ENCODE measurements at places on chromosomes 2 and 18.

- no peak for DNase-seq
Observed at GRCh38 chr18:11146238-11146946, 3.0 kb downstream of the PIEZO2 start.

GRCh38 chr2:231672617-231673347 is 35.5 kb upstream of the PTMA start:
- peak; percentile 88 for DNase-seq

DNA sequence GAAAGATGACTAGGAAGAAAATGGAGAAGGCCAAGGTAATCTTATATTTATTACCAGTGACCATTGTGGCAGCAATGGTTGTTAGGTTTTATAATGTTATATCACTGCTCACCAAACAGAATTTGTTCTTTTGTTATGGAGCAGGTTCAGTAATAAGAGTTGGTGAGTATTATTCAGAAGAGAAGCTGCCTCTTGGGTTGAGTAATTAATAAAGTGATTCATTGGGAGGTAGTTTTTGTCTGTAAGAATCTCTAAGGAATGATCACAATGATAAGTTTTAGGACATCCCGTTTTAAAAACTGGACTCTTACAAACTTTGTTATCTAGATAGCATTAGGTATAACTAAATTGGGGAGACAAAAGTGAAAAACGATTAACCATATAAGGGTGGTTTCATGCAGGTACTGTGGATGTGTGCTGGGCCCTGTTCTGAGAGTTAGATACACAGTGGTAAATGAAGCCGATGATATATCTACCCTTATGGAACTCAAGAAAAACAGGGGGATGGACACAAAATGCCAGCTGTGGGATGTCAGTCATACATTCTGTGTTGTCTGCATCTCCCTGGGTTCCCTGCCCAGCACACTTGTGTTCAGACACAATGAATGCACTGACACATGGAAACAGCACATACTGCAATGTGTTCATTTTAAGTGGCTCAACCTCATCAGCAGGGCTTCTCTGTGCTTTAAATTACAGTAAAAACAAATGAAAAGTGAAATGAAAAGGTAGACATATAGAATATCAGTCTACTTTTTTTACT is 7.5 kb downstream of the MAP4K4 start:
- DNase-seq: no peak

DNA sequence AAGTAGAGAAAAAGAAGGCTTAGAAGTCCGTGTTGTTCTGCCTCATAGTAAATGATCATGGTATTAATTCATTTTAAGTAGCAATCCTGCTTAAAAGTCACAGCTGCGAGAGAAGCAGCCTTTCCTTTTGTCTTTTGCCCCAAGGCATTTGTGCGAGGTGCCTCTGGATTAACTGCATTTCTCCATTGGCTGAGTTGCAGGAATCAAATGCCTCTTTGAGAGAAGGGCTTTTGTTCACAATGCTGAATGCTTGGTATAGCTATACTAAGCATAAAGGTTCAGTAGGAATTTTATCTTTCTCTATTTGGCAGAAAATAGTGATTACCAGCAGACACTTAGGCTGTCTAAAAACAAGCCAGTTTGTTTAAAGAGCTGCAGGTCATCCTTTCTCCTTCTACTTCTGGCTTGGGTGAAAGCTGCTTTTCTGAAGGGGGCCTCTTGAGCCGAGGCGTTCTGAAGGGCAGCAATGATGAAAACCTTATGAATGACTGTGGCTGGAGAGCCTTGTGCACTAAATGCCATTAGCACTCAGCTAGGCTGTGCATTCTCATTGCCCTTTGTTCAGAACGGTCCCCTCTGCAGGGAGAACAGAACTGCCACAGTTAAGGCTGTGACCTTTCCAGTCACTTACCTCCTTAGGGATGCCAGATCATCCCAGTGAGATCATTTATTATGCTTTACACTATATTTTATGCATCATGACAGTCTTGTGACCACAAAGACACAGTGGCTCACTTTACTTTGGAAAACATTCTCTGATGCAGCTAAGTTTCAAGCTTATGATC is 68.8 kb upstream of the TMEM87B start:
- DNase-seq: no peak

DNA sequence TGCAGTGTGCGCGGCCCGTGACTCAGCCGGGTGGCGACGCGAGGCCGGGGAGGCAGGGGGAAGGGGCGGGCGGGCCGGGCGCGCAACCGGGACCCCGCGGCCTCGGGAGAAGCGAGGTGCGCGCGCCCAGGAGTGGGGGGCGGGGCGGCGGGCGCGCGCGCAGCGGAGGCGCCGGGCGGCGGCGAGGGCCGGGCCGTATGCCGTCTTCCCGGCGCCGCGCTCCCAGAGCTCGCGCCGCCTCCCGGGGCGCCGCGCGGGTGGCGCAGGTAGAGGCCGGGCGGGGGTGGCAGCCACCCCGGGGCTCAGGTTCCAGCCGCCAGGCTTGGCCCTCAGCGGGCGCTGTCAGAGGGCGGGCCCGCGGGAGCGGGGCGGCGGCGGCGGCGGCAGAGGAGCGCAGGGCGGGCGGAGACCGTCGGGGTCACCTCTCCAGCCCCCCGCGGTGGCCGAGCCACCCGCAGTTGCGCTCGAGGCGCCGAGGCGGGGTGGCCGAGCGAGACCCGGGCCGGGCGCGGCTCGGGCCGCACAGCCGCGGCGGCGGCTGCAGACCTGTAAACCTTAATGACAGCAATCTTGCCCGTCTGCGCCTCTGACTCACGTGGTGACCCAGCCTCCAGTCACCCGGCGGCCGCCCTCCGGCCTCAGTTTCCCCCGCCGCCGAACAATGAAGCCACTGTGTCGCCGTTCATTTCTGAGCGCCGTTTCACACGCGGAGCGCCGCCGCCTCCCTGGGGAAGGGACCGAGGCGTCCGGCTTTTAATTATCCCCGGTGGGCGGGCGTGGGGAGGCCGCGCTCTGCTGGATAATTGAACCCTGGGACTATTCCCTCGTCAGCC is 25.3 kb upstream of the SMAD7 start:
- peak; percentile 54 for DNase-seq

- DNase-seq: no peak
Observed at GRCh38 chr2:43073401-43073825, 153.0 kb downstream of the ZFP36L2 start.

DNA sequence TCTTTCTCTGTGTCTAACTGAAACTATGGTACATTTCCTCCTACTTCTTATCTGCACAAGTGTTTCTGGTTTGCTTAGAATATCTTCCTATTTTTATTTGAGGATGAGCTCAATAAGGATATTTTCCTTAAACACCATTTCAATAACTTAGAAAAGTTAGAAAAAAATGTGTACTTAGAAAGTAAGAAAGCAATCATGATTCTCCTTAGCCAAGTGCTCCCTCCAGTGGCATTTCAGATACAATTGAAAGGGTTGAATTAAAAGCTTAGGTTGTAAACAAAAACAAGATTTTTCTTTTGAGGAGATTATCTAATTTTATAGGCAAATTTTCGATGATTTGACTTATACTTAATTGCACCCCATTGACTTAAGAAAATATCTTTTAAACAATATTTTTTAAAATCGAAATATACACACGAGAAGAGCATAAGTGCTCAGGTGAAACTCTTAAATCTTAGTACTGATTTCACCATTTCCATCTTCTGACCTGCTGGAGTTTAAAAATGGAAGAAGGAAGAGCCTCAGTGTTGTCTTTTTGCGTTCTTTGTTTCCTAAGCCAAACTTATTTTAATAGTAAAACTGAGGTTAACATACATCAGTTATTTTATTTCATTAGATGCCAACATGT is 26.9 kb downstream of the C18orf63 start:
- DNase-seq: no peak

DNA sequence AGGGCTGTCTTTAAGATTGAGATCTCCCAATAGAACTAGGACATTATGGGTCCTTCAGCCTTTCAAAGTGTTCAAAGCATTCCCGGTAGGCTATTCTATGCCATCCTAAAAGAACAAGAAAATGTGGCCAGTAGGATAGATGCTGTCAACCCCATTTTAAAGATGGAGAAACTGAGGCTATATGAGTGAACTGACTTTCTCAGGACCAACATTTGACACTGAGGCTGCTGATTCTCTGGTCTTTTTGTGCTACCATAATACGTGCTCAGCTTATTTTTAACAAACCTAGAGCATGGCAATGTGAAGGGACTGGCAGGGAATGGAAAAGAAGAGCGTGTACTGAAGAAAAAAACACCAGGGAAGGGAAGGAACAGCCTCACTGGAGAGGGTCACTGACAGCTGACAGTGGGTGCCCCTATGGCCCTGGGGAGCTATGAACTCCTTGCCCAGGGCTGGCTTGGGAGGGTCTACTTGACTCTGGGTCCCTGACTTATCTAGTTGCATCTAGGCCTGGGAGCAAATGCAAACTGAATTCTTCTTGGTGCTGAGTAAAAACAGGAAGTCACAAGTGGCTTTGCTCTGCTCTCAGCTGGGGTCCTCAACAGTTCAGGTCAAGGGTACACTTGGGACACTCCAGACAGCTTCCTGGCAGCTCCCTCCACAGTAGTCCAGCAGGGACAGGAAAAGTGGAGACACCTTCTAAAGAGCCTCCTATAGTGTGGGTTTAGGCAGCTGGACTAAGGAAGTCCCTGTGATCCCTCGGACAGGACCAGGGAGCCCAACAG is 2.3 kb downstream of the CYRIA start:
- peak; percentile 32 for DNase-seq

GRCh38 chr2:13014783-13015182 is 298.0 kb downstream of the TRIB2 start:
- no peak for DNase-seq

- DNase-seq: no peak
Observed at GRCh38 chr2:160606341-160606740, 112.7 kb upstream of the RBMS1 start.

GRCh38 chr2:31113765-31114164 is 24.5 kb downstream of the GALNT14 start:
- DNase-seq: no peak

DNA sequence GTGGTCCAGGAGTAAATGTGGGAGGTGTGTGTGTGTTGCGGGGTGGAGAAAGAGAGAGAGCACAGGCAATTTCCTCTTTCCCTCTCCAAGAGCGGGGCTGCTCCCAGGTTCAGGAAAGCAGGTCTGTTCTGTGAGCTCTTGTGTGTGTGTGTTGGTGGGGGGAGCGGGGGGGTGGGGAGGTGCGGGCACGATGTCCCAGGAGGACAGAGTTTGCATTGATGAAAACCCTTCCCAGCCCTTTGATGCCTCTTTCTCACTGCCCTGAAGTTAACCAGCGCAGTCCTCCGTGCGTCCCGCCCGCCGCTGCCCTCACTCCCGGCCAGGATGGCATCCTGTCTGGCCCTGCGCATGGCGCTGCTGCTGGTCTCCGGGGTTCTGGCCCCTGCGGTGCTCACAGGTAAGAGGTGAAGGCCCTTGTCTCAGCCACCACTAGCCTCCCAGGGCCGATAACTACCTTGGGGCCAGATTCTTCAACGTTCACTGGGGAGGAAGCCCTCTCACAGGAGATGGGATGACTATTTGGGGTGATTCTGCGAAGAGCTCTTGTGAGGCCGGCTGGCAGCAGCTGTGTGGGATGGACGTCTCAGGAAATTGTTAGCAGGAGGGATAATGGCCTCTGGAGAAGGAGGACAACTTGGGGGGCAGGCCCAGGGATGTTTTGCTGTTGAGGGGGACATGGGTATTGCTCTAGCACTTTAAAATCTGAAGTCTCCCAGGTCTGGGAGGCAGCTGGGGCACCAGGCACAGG is at the start of gene SNORC:
SNORC (plus strand) TSS at position 247 of the 748 bp plus-strand sequence; CDS start at position 325, 78 bp downstream.
- no peak for DNase-seq

DNA sequence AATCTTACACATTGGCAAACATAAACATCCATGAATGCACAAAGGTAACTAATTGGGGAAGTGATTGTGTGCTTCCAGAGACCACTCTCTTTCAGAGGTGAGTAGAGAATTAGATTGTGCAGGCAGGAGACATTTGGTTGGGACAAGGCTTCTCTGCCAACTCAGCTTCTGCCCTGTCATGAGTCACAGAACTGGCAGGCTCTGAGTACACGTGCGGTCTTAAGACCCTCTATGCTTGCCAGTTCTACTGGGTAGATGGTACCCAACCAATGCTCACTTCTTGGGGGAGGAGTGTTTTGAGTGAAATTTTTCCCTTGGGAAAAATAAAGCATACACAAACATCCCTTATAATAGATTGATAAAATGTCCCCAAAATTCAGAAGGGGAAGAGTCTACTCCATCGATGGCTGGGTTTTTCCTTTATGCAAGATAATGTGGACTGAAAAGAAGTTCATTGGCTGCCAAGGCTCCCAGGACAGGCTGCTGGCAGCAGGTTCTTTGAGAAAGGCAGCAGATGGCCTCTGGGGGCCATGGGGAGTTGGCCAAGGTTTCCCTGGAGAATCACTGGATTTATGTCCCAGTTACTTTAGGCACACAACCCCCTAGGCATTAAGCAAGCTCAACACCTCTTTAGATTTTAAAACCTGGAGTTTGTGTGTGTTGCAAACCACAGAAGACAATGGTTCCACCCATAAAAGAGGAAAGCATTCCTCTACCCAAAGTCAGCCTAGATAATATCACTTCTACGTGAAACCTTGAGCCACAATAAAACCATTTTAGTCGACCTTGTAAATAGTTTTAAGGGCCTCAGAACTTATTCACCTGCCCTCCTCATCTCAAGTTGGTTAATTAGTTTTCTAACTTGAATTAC is 417.0 kb downstream of the TXNL1 start:
- no peak for DNase-seq

DNA sequence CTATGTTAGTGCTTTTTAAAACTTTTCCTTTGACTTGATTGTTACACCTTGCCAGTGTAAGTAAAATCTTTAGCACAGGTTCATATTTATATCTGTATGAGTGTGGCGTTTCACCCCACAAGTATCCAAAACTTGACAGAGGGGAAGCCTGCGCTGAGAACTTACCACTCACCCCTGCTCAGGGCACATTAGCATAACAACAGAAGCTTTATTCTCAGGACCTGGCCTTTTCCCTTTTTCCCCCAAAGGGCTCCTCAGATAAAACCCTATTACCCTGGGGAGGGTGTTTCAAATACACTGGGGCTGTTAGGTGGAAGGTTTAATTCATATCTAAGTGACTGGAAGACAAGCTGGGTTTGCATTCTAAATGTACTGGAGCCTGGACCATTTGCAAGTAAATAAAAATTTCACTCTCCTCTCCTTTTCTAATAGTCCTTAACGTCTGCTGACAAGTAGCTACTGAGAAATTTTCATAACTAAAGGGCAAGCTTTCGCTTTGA is 276.6 kb downstream of the RNF152 start:
- no peak for DNase-seq

DNA sequence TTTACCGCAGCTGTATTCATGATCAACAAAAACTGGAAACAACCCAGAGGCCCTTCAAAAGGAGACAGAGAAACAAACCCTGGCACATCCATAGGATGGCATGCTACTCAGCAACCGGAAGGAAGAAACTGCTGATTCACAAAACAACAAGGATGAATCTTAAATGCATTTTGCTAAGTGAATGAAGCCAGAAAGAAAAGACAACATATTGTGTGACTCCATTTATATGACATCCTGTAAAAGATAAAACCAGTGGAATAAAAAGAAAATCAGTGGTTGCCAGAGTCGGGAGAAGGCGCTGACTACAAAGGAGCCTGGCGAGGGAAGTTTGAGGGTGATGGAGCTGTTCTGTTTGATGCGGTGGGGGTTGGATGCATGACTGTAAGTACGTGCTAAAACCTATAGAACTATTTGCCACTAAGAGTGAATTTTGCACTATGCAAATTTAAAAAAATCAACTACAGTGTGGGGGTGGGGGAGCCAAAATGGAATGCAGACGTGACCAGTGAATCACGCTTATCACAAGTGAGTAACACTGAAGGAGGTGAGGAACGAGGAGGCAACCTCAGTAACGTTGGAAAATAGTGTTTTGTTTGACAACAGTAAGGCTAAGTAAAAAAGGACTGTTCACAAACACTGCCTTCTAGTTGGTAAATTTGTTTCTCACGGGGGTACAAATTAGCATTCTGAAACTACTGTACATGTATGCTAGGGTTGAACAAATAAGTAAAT is 108.9 kb downstream of the INHBB start:
- DNase-seq: no peak

GRCh38 chr18:251572-251971 is 16.3 kb downstream of the THOC1 start:
- no peak for DNase-seq
